Colonic mucosa (tissue), 4 donors: ENCODE measurements at places on chromosomes 6 and 20. TPM values are rescaled to one million over a fixed set of nuclear protein-coding genes. Genes with fewer than 3 reads are reported as not detected.

Gene PRSS16
- 21.8 TPM for total RNA-seq

GRCh38 chr6:46862381-46862780 lies 59.4 kb downstream of the ADGRF5 start:
- no peak for DNase-seq

DNA sequence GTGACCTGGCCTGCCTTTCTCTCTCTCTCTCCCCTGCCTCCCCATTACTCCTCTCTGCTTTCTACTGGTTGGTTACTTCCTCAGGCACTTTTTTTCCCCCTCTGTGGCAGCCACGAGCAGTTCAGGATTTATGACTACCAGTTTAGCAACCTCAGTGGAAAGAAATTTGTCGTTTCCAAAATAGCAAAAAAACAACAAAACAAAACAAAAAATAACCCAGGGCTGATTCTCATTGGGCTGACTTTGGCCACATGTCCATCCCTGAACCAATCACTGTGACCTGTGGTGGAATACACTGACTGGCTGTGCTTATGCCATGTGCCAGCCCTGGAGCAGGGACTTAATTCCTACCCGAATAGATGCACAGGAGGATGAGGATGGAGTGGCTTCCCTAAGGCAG lies 137.4 kb downstream of the TFAP2C start:
- no peak for DNase-seq

DNA sequence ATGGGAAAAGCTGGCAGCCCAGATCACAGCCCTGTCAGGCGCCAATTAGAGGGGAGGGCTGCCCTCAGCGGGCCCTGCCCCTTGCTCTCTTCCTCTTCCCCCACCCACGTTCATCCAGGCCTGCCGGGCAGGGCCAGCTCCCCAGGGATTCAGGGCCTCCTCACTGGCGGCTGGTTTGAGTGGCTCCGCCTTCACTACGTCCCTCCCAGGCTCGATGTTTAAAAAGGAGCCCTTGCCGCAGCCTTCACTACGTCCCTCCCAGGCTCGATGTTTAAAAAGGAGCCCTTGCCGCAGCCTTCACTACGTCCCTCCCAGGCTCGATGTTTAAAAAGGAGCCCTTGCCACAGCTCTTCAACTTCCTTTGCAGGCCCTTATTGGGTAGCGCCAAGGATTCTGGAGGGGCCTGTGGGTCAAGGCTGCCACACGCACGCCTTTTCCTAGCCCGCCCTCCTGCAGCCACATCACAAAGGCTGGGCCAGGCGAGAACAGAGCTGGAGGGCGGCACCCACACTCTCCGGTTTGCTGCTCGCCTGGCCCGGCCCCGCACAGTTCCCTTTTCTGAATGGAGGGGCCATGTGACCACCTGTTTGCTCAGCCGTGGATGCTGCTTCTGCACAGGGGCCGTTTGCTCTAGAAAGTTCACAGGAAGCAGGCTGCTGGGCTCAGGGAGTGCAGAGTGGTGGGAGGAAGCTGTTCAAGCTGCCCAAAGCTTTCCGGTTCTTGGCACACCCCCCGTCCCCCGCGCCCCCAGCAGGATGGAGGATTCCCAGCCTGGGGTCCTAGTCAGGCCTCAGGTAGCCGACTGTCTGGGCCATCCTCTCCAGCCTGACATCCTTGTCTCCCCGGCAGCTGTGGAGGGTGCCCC lies 1.6 kb downstream of the SLC17A9 start:
- DNase-seq, result peak; percentile 83

GRCh38 chr6:41504466-41505121 lies 41.6 kb upstream of the FOXP4 start:
- DNase-seq, result peak; percentile 34

DNA sequence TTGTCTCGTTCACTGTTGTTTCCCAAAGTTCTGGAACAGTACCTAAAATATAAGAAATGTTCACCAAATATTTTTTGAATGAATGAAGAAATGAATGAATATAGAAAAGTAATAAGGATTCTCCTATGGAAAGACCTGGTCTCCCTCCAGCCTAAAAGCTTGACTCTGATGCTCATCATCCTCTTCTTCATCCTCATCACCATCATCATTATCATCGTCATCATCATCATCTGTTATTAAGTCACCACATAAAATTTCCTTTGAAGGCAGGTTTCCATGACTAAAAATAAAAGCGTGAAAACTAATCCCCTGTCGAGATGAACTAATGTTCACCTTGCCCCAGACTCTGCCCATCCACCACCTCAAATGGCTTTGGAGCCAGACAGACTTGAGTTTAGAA lies 216.9 kb upstream of the PRND start:
- no peak for DNase-seq
